ENCODE measurements at places on chromosomes 7 and 10.

DNA sequence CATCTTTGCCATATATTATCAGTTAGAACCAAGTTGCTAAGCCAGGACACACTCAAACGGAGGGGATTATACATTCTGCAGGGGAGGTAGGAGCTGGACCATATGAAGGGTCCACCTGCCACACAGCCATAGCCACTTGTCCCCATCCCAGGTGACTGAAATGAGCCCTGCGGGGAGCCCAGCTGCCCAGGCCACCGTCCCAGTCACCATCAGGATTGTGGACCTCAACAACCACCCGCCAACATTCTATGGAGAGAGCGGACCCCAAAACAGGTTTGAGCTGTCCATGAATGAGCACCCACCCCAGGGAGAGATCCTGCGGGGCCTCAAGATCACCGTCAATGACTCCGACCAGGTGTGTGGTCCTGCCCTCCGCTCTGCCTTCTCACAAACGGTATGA is 13.7 kb downstream of the CDHR1 start:
- no peak for DNase-seq

DNA sequence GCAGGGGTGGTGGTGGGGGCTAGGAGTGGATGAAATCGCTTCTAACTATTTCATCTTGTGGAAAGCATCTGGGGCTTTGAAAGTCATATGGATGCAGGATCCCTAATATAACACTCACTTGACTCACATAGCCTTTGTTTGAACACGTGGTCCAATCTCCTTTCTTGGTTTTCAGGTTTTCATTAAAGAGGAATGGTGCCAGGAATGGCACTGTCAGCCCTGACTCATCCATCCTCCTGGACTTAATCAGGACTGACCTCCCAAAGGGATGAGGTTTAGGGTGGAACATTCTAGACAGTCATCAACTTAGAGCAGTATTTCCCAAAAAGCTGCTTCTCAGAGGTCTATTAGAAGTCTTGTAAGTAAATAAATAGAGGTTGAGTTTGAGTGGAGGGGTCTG is 162.0 kb upstream of the PLXNA4 start:
- DNase-seq = no peak

DNA sequence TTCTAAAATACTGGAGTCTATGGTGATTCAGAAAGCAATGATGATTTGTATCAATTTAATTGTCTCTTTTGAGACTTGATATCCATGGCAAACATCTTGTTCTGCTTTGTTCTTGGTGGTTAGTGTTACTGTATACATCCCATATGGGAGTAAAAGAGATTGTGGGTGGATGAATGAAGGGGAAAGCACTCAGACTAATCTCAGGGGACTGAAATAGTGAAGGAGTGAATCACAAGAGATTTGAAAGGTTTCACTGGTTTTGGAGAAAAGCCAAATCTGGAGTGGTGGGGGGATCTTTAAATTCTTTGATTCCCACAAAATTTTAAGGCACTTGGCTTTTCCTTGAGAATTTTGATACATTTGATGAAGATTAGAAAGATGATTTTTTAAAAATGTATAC is 369.4 kb downstream of the INHBA start:
- DNase-seq = no peak

DNA sequence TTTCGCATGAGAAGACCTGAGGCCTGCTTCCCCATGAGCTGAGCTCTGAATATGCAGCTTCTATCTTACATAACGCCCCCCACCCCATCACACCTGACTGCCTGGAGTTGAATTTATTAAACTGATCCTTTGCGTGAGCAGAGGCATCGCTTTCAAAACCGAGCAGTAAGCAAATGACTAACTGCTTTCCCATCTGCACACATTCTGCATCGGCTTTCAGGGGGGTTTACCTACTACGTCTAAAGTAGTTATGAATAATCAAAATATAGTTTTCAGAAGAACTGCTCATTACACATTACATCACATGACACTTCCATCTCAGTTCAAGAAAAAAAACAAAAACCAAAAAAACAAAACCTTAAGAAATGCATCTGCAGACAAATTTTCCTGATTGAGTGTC is 54.7 kb upstream of the EGR2 start:
- DNase-seq = no peak

GRCh38 chr10:22436526-22436892 is 91.2 kb downstream of the SPAG6 start:
- DNase-seq = no peak

- no peak for DNase-seq
Measured at GRCh38 chr10:3886641-3887251, 101.7 kb upstream of the KLF6 start.
